Nephron progenitor cell (in vitro differentiated cells): ENCODE measurements at places on chromosomes 6 and 20.
A peak's percentile ranks its signal among the peaks of the same experiment; 100 is the strongest.

GRCh38 chr6:132648356-132648755 lies 10.6 kb downstream of the TAAR1 start:
- DNase-seq, result no peak

- DNase-seq, result no peak
Measured at GRCh38 chr20:56779452-56780143, 150.5 kb downstream of the TFAP2C start.

- DNase-seq, result no peak
Measured at GRCh38 chr20:54618412-54618811, 143.0 kb downstream of the DOK5 start.

DNA sequence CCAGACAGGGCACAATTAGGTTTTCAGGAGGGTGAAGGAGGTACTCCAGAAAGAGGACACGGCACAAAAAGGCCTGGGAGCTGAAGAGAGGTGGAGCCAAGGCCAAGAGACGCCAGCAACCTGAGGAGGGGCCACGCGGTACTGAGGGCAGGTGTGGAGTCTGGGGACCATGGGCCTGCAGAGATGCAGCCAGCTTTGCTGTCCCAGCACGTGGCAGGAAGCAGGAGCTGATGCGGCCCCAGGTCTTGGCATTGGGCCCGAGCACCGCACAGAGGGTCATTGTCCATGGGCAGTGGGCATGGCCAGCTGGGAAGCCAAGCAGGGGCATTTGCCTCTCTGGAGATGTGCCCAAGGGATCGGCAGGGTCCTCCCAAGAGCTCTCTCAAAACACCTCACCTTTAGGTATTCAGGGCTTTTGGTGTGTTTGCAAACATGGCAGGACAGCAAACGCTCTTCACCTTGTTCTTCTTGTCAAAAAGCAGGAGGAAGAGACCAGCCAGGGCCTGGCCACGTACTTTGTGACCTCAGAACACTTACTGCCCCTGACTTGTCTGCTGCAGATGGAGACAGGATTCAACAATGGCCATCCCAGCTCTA lies 1.4 kb upstream of the BPIFB1 start:
- DNase-seq, result no peak

GRCh38 chr6:157528931-157529653 lies 148.1 kb downstream of the ZDHHC14 start:
- peak; percentile 33 for DNase-seq

DNA sequence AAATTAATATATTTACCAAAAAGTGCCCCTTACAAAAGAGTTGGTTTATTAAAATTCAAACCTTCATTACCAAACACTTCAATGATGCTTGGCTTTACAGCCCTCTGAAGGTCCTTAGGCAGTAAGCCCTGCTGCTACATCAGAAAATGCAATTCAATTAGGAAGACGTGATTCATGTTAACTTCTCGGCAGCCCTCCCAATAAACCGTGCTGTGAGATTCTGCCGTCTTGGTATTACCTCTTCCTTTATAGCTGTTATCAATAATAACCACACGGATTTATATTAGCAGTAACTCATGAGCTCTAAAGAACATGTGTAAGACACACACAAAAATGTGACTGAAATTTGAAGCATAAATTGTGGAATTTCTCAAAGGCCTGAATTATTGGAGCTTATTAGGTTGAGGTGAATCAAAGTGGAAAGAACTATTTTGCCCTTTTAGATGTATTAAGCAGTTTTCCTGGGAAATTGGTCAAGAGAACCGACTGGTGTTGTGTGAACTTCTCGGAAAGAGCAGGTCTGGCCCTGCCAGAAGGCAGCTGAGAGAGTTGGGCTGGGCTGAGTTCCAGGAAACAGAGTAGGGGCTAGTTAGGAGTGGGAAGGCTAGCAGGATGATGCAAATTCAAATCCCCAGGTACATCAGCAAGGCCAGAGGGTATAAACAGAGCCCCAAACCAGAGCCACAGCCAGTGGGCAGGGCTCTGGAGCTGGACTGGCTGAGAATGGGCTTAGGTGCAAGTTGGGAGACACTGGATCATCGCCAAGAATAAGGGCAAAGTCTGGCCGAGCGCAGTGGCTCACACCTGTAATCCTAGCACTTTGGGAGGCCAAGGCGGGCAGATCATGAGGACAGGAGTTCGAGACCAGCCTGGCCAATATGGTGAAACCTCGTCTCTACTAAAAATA lies 33.1 kb downstream of the FGD2 start:
- no peak for DNase-seq

DNA sequence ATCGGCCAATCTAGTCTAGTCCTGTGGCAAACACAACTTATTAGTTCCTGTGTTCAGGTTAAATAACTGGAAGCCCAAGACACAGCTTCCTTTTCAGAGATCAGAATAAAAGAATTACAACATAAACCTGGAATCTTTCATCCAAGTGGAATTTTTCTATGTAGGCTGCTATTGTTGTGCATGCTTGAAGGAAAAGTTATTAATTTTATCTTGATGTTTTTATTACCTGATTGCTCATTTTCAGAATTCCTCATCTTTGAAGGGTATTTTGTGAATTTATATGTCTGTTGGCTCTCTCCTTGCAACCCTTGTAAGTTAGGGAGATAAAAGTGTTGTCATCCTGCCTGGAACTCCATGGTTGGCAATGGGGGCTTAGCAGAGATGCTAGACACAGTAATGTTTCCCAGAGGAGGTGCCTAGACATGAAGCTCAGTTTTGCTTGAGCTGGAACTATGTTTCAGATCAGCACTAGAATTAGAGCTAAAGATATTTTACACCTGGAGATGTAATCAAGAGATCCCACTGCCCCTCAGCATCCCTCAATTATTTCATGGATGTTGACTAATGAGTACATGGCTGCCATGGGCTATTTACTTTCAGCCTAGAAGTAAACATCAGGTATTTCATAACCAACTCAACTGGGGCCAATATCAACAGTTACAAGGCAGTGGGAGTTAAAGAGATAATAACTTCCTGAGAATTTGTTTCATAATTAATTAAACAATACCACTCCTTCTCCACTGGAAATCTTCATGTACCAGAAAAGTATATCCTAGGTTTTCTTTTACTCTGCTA lies 367.0 kb upstream of the MARCKS start:
- DNase-seq, result no peak

- no peak for DNase-seq
Measured at GRCh38 chr20:6848041-6848440, 80.6 kb downstream of the BMP2 start.

DNA sequence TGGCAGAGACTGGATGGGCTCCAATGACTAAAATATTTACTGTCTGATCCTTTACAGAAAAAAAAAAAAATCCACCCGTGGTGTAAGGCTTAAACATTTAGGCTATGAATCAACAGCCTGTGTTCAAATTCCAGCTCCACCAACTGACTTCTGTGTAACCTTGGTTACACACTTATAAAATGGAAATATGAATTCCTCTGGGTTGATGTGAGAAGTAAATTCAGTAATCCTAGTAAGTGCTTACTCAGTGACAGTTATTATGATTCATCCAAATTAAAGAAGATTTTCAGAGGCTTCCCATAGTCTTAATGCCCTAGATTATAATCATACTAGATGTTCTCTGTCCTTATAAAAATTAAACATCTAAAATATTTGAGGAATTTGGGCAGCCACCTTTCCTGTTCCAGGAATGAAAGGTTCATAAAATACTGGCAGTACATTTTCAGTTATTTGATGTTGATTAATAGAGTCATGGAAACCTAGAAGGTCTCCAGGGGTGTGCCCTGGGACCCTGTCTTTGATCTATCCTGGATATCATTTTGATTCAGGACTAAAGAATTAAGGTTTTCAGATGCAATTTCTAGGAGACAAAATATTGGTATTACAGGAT lies 180.3 kb upstream of the ZNF217 start:
- DNase-seq, result no peak

GRCh38 chr6:144546807-144547206 lies 261.7 kb downstream of the UTRN start:
- no peak for DNase-seq

DNA sequence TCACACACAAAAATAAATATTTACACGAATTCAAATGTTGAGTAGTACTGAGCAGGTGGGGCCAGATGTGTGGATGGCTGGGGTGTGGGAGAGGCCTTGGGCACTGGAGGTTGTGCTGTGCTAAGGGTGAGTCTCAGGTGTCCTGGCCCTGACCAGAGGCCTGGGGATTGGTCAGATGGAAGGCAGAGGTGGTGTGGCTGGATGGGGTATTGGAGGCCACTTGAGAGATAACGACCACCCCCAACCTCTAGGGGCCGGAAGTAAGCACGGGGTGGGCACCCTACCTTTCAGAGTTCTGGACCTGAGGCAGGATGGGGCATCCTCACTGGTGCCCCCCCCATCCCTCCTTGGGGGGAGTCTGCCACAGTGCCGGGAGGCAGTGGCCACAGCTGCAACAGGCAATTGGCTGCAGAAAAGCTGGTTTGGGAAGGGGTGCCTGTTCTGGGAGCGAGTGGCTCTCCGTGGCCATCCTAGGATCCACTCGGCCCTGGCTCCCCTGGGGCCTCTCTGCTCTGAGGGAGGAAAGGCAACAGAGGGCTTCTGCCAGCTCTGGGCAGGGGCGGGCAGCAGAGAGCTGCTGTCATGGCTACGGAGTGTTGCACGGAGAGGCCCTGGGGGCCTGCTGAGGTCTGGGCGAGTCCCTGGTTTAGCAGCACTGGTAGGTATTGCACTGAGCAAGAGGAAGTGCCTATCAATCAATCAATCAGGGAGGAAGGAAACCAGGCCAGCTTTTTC lies 87.6 kb downstream of the ASXL1 start:
- no peak for DNase-seq

- DNase-seq, result no peak
Measured at GRCh38 chr6:48883116-48883515, 579.9 kb downstream of the MMUT start.

DNA sequence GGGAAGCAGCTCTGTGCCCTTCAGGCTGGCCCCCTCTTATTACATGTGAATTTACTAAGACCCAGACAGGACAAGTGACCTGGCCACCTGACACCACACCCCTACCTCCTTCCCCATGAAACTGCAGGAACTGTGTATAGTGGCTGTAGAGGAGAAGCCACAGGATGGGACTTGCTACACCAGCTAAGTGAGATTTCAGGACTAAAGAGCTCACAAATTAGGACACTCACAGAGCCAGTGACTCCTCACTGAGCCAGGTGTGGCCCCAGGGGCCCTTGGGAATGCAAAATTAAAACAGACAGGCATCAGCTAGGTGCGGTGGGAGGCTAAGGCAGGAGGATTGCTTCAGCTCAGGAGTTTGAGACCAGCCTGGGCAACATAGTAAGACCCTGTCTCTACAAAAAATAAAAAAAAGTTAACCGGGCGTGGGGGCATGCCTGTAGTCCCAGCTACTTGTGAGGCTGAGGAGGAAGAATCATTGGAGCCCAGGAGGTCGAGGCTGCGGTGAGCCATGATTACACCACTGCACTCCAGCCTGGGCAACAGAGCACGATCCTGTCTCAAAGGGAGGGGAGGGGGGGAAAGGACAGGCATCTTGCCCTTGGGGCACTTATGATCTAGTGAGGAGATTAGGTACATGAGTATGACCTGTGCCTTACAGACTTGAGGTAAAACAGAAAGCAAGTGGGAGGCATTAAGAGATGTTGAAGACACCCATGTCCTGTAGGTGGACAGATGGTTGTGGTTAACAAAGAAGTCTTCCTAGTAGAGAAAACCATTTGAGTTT lies 23.2 kb upstream of the SRF start:
- DNase-seq, result no peak

DNA sequence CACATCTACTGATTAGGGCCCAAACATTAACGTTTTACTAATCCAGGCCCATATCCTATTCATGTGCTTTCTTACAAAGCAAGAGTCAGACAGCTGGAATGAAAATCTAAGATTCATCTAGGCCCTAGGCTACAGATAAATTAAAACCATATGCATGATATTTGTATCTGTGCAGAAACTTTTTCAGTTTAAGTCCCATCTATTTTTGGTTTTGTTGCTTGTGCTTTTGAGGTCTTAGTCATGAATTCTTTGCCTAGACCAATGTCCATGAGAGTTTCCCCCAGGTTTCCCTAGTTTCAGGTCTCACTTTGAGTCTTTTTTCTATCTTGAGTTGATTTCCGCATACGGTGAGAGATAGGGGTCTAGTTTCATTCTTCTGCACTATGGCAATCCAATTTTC lies 20.2 kb downstream of the ADNP start:
- DNase-seq, result no peak

DNA sequence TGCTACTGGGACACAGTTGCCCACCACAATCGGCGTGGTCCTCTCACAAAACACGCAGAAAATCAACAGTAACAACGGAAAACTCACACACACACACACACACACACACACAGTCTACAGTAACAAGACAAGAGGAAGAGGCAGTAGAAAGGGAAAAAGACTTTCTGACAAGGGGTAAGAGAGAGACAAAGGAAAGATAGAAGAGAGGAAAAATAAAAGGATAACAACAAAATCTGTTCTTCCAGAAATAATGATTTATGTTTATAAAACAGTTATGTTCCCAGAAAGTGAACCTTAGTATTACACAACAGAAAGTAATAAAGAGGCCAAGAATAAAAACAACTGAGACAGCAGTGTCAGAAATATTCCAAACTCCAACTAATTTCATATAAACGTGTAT lies 2.9 kb downstream of the RANBP9 start:
- DNase-seq, result no peak

GRCh38 chr6:16810411-16810810 lies 49.2 kb upstream of the ATXN1 start:
- no peak for DNase-seq

DNA sequence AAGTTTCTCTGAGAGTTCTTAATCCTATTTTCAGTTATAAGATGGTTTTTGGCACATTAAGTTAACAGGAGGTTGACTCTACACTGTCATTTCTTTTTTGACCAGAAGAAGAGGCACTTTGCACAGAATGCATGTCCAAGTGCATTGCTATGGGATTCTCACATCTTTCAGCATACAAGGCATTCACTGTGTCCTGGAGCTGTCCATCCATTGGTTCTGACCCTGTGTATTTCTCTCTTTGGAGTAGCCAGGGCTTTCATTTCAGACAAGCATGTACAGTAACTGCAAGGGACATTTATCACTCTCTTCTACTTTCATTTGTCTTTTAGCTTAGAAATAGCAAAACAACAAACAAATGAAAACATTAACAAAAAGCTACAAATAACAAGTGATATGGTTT lies 275.1 kb upstream of the IMPG1 start:
- no peak for DNase-seq

DNA sequence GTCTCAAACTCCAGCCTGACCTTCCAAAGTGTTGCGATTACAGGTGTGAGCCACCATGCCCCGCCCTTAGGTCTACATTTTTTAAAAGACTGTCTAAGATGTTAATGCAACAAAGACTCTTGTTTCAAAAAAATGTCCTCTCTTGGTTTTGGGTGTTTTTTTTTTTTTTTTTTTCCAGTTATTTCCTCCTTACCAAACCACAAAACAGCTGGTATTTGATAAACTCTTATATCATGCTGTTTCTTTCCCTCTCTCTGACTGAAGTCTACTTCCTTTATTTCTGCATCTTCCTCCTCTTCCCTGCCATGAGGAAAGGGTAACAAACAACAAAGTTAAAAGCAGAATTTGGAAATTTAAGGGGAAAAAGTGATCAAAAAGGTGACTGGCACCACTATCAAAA lies 21.2 kb downstream of the STK38 start:
- no peak for DNase-seq

DNA sequence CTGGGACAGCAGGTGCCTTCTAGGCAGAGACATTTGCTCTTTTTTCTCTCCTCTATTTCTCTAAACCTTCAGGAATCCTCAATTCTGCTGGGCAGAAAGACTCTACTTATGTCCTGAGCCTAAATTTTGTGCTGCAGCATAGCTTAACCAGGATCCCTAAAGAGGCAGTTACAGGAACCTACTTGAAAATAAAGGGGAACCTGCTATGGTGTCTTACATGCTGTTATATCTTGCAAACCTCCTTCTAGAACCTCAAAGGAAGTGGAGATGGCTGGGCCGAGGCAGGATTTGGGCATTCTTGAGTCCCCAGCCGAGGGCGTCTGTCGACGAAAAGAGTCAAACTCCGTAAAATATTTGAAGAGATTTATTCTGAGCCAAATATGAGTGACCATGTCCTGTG lies 17.1 kb upstream of the GMNN start:
- DNase-seq, result no peak
